ENCODE measurements at places on chromosomes 11 and 22.

DNA sequence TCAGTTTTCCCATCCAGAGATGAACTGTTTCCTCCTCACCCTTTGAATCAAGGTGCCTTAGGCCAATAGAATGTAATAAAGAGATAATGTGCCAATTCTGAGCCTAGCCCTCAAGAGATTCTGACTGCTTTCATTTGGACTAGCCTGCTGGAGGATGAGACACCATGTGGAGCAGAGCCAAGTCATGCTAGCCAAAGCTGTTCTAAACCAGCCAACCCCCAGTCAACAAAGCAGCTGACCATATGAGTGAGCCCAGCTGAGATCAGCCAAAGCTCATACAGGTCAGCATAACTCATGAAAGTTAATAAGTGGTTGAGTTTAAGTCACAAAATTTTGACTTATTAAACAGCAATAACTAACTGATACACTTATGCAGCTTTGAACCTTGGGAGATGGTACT, 66.7 kb upstream of the DBX1 start:
- DNase-seq = no peak

DNA sequence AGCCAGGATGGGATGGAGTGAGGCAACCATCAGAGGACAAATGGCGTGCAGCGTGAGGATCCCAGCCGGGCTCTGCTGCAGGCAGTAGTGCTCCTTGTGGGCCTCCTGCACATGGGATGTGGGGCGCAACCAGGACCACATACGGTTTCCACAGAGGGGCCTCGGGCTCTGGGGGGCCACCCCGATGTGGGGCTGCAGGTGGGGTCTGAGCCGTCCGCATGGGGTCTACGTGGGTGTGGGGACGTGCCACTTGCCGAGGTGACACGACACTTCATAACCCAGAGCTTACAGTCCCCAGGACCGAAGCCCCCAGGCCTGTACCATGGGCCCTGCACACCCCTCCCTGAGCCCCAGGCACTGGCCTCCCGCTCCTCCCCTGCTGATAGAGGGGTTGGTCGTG, 10.8 kb downstream of the TTLL8 start:
- no peak for DNase-seq

- no peak for DNase-seq
These were observed 128.3 kb downstream of the TEAD1 start for GRCh38 chr11:12802418-12803085.

- no peak for DNase-seq
These were observed 26.8 kb downstream of the PARVB start for GRCh38 chr22:44050766-44051355.

DNA sequence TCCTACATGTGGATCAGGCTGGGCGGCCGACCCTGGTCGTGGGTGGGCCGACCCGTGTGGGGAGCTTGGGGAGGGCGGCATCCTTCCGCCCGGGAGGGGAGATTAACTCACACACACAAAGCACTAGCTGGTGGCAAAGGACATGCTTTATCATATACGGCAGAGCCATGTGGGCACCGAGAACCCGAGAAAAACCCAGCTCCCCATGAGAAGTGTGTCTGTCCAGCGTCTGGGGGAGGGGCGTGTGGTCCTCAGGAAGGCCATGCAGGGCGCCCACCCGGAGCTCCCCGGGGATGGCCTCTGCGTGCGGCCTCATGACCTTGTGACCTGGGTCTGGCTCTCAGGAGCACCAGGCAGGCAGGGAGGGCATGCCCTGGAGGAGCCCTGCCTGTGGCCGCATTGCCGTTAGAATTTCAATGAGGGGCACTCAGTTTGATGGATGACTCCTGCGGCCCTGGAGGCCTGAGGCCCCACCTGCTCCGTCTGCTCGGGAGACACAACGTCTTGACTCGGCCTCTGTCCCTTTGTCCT, 39.4 kb upstream of the TOLLIP start:
- DNase-seq = no peak

DNA sequence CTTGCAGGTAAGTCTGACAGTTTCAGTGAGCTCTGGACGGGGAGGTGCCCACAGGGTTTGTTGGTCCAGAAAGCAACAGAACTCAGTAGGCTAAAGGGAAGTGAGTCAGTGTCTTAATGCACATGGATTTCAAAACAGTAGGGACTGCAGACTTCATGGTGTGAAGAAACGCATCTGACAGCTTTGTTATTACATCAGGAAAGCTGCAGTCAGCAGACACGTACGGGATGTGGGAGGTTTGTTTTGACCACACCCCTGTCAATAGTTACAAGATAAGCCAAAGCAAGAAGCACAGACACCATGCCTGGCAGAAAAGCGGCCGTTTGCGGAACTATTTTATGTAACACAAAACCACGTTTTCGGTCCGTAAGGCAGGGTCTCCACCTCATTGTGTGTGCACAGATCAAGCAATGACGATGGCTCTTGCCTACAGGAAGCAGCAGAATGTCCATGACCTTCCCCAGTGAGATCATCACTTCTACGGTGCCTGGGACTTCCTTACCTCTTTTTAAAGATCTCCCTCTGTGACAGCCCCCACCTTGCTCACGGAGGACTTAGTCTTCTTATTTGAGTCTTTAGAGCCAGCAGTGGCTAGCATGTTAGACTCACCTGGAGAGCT, 58.2 kb upstream of the FTH1 start:
- peak; percentile 68 for DNase-seq

DNA sequence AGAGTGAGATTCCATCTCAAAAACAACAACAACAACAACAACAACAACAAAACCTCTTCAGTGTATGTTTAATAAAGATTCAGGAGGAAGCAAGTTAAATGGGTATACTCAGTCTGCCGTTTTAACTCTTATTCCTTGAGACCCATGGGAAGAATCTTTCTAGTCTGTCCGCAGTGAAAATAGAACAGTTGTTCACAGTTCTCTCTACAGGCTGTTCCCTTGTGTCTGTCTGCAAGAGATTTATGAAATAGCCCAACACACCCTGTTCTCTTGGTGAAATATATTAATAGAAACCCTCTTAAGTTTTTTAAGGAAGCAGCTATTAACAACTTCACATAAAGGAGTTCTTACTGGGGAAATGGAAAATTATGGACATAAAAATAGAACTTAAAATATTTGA, 682.2 kb upstream of the RAG2 start:
- no peak for DNase-seq

- no peak for DNase-seq
These were observed 24.6 kb upstream of the LDLRAD3 start for GRCh38 chr11:35919244-35919643.

- no peak for DNase-seq
These were observed 156.5 kb downstream of the FCHSD2 start for GRCh38 chr11:72985645-72986044.

DNA sequence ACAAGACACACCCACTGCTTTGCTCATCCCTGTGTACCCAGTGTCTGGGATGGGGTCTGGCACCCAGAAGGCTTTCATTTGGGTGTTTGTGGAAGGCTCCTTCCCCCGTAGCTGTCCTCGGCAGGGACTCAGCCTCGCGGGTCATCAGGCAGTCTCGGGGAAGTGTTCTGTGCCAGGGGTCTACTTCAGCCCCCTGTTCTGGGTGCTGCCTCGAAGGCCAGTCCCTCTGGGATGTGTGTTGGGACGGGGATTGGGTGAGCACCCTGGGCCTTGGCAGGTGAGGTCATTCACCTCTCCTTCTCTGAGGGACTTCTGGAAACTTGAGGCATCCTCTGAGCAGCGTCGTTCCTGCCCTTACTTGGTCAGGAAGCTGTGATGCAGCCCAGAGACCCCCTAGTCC, 65.5 kb downstream of the RPUSD4 start:
- no peak for DNase-seq

DNA sequence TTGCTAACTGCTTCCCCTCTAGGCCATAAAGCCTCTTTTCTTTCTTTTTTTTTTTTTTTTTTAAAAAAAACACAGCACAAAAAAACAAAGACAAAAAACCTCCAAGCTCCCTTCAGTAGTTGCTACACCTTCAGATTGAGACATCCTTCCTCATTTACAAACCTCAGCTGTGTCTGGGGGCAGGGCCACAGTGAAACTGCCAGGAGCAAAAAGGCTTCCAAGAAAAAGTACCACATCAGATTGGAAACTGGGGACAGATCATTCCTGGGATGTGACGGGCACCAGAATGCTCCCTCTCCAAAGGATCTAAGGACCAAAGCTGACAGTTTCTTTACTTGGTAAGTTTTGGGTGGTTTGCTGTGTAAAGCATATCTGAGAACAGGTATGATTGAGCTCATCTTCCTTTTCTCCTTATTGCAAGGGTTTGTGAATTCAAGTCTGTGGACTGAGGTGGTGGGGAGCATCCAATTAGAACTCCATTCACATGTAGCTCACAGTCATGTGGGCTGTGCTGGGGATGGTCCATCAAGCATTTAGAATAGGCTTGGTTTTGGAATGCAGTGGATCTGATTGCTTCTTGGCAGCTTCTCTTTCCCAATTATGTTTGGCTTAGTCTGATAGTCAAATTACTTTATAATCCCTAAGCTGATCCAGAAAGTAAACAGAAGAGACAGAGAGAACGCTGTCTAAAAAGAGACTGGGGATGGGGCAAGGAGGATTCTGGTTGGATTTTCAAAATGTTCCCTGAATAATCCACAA, 705 bp downstream of the BBOX1 start:
- no peak for DNase-seq

DNA sequence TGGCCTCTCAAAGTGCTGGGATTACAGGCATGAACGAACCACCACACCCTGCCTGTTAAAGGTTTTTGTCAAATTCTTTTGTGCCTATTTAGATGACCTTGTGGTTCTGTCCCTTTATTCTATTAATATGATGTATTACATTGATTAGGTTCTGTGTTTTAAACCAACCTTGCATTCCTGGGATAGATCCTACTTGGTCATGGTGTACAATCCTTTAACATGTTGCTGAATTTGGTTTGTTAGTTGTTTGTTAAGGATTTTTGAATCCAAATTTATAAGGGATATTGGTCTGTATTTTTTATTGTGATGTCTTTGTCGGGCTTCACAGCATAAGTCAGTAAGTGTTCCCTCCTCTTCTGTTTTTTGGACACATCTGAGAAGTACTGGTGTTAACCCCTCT, 29.0 kb upstream of the CLDN5 start:
- no peak for DNase-seq

All from activated CD8-positive, alpha-beta memory T cell treated with anti-CD3 and anti-CD28 coated beads, Interleukin-2, amount 50 U/mL, for 48 hours (primary cell).